AG08395 (cell line): ENCODE measurements at places on chromosomes 6 and 20.

- DNase-seq: peak; percentile 91
Observed at GRCh38 chr6:77456531-77457248, 6.6 kb downstream of the HTR1B start.

- DNase-seq: peak; percentile 24
Observed at GRCh38 chr6:144585217-144585814, 300.2 kb downstream of the UTRN start.

DNA sequence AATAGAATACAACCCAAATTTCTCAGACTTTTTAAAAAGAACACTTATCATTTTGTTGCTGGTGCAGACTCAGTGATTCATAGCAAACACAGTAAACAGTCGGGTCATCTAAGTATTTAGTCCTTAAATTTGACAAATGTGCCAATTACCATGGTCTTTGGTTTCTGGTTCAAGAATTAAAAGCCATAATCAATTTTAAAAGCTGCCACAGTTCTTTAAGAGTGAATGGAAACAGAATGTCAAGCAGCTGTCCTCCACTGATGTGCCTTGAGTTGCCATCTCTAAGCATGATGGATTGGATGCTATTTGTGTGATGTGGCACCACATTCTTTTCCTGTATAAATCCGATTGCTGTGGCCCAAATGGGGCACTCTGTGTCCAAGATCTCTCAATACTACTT is 67.2 kb upstream of the MLIP start:
- no peak for DNase-seq

- DNase-seq: no peak
Observed at GRCh38 chr20:18176318-18176785, 38.7 kb downstream of the KAT14 start.

- no peak for DNase-seq
Observed at GRCh38 chr6:122694602-122695001, 84.4 kb downstream of the PKIB start.

DNA sequence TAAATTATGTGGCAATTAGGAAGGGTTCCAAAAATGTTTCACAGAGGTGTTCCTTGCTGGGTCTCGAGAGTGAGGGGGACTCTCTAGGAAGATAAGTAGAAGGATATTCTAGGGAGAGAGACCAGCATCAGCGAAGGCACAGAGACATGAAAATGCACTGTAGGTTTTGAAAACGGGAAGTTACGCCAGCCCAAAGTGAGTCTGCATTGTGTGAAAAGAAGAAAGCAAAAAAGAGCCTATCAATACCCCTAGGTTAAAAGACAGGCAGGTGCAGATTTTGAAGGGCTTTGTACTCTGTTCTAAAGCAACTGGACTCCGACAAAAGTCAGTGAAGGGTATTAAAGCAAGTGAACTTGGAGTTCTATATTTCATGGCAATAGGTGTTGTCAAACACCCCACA is 25.7 kb upstream of the MRAP2 start:
- DNase-seq: no peak

GRCh38 chr20:19978511-19979210 is 38.5 kb upstream of the NAA20 start:
- no peak for DNase-seq
